ENCODE measurements at places on chromosomes 6 and 20.

DNA sequence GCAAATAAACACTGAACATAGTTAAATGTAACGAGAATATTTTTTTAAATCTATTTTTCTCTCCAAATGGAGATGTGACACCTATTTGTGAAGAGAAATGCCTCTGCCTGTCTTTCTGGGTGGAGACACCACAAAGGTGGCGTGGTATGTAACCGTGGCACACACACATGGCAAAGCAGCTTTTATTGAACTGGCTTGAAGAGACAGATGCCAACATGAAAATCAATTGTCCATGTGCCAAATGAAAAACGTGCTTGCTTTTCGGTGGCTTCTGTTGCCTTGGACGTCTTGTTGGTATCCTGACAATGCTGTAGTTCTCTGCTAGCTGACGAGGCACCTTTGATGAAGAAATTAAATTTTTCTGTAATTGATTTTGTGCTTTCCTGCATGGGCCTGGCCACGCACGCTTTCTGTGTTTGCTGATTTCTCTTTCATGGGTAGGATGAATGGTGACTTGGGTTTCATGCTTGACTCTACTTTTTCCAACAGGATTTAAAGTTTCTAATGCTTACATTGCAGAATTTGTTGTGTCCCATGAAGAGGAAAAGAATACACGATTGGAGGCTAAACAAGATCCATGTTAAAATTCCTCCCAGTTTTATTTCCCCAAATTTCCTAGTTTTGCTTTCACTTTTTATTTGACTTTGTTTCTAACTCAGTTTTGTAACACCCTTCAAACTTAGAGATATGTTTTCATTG, 202.6 kb downstream of the TMEM242 start:
- DNase-seq = no peak

- DNase-seq = no peak
Observed at GRCh38 chr6:145865595-145865994, 51.0 kb upstream of the FBXO30 start.

DNA sequence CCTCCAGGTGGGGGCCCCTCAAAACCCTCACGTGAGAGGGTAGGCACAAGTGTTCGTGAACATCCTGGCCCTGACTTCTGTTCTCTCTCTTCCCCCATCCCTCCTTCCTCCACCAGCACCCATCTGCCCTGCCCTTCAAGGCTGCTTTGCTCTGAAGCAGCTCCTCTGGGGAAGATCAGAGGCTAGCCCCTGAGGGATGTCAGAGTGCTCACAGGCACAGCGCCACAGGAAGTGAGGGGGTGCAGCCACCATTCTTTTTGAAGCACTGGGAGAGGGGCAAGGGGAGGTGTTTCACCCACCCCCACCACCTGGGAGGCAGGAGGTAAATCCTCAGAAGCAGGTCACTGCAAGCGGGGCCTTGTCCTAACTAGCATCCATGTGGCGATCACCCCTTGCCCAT, 11.4 kb downstream of the MOCS1 start:
- no peak for DNase-seq

- no peak for DNase-seq
Observed at GRCh38 chr6:84773431-84774156, 9.2 kb upstream of the TBX18 start.

DNA sequence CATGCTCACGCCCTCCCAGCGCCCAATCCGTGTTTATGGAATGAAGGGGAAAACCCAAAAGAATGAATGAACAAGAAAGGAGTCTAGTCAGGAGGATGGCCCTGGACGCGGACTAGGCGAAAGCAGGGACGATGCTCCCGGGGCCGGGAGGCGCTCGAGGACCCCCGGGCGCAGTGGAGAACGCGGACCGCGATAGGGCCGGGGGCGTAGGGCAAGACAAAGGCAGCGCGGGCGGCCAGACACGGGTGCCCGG, 758 bp downstream of the GCLC start:
- no peak for DNase-seq

- DNase-seq = no peak
Observed at GRCh38 chr6:71114986-71115385, 158.1 kb upstream of the B3GAT2 start.

GRCh38 chr20:46203510-46203837, 85.4 kb downstream of the CD40 start:
- no peak for DNase-seq

DNA sequence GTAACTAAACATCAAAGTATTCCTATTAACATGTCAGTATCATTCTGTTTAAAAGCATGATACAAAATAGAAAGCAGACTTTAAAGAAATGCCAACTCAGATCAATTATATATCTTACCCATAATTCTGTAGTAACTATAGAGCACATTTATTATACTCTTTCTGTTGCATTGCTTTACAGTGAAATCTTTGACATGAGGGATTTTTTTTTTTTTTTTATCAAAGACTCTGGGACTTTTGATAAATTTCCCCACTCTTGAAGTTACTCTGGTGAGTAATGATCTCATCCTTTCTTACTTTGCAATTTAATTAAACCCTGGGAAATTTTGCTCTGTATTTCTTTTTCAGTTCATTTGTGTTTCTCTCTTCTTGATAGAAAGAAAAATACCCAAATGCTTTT, 17.4 kb downstream of the ADGRF4 start:
- DNase-seq = no peak

GRCh38 chr6:37490536-37491170, 9.0 kb downstream of the CCDC167 start:
- DNase-seq = no peak

- DNase-seq = no peak
Observed at GRCh38 chr6:31697555-31697954, 5.6 kb downstream of the ABHD16A start.

- DNase-seq = no peak
Observed at GRCh38 chr6:27829453-27830211, 82.6 kb downstream of the OR2B2 start.

DNA sequence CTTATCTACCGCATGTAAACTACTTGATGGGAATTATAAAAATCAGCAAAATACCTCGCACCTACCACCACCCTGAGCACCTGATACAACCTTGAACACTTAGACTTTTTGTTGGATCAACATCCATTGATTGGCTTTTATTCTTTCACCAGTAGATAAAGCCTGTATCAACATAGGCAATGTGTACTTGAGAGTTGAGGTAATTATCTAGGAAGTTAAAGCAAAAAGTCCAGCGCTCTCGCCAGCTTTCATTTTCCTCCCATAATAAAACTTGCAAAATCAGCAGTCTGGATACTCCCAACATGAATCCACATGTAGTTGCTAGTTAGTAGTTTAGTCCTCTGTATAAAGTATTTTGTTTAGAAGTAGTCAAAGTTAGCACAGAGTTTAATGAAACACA, 132.0 kb upstream of the PRDM1 start:
- no peak for DNase-seq

DNA sequence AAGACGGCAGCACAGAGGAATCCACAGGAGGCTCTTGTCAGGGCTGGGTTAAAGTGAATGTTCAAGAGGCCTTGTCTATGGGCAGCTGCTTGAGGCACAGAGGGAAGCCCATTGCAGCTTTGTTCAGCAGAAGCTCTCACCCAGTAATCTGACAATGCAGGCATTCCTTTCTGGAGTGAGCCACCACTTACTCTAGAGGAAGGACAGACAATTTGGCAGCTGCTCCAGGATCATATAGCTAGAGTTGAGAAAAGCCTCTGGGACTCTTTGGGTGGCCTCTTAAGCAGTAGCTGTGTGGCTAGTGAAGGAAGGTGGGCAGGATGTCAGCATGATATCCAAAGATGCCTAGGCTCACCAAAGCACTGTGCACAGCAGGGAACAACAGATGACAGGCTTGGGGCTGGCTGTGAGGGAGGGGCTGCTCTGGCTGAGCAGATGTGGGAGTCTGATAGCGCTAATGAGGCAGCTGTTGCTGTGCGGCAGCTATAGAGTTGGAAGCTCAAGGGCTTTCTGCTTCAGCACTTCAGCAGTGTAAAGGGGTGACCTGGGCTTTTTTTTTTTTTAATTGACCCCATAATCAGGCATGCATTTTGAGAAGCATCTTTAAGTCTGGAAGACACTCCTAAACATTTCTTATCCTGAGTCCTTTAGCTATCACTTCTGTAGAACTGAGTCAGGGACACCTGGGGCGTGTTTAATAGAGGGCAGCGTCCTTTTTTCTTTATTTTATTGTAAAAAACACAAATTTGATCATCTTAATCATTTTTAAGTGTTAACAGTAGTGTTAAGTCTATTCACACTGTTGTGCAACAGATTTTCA, 27.2 kb downstream of the CMTR1 start:
- DNase-seq = no peak

DNA sequence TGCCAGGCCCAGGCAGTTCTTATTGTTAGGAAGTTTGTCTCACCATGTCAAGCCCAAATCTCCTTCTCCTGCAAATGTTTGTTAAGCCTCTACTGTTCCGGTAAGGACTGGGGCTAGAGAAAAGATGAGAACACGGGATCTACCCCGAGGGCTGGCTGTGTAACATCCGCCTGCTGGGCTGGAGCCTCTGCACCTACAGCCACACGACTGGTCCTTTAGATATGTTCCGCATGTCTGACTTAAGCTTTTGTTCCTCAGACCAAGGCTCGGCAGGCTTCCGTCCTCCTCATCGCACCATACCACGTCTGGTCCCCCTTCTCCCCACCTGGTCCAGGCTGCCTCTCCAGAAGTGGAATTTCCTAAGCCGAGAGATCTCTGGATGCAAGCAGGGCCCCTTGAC, 2.6 kb downstream of the GHRH start:
- no peak for DNase-seq

DNA sequence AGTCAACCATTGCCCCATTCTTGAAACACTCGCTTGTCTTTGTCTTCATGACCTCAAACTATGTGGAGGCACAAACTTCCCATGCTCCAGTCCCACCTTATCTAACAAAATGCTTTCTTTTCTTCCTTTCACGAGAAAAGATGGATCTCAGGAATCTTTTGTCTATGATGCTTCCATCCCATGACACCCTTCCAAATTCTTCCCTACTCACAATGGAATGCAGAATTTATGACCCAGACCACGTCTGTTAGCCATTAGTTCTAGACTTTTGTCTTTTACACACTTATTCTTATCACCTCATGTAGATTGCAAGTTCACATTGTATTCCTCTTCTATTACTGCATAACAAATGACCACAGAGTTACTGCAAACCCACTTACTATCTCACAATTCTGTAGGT, 24.2 kb upstream of the LAMP5 start:
- DNase-seq = no peak

GRCh38 chr6:28747631-28748157, 176.1 kb downstream of the TRIM27 start:
- DNase-seq = no peak

DNA sequence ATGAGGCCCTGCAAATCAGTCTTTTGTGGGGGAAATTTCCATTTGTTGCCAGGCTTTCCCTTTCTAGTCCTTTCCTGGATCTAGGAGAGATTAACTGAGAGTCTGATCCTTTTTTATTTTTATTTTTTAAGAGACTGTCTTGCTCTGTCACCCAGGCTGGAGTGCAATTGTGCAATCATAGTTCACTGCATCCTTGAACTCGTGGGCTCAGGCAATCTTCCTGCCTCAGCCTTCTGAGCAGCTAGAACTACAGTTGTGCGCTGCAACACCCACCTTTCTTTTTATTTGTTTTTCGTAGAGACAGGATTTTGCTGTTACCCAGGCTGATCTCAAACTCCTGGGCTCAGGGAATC, 22.9 kb downstream of the OR2B2 start:
- no peak for DNase-seq

- DNase-seq = no peak
Observed at GRCh38 chr6:25558155-25558817, 93.7 kb upstream of the SCGN start.

- DNase-seq = no peak
Observed at GRCh38 chr6:168071620-168072019, 7.4 kb downstream of the FRMD1 start.

GRCh38 chr6:160810238-160810637, 108.2 kb downstream of the PLG start:
- DNase-seq = no peak

GRCh38 chr6:39684790-39685488, 40.3 kb downstream of the KIF6 start:
- no peak for DNase-seq

- no peak for DNase-seq
Observed at GRCh38 chr6:42961020-42961470, 491 bp downstream of the GNMT start.

DNA sequence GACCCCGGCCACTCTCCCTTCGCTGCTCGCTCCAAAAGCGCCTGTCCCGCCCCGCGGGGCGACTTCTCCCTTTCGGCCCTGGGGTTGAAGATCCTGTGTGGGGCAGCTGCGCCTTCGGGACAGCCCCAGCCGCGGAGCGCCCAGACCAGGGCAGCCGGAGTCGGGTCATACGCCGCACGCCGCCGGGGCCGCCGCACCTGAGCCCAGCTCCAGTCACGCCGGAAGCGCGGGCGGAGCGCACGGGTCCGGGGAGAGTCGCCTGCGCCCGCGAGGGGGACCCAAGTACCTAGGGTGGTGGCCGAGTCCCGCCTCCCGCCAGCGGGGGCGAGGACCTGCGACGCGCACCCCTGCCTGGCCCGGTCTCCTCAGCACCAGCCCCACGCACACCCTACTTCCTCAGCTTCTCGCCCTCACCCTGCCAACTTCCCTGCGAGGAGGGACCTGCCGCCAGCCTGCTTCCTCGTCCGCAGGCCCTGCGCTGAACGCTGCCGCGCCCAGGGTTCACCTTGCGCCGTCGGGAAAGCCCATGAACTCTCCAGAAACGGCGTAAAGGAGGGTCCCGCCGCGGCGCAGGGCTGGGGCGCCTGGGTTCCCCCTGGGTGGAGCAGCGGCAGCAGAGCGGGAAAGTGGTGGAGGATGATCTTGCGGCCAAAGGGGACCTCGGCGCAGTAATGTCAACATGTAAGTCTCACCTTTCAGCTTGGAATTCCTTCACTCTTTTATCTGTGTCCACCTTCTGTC, at the start of gene ADGRG6:
Gene ADGRG6, plus strand, starts transcription at position 357 of the 741 bp plus-strand sequence. Its CDS starts 323 bp downstream, at position 680.
- peak; percentile 12 for DNase-seq

DNA sequence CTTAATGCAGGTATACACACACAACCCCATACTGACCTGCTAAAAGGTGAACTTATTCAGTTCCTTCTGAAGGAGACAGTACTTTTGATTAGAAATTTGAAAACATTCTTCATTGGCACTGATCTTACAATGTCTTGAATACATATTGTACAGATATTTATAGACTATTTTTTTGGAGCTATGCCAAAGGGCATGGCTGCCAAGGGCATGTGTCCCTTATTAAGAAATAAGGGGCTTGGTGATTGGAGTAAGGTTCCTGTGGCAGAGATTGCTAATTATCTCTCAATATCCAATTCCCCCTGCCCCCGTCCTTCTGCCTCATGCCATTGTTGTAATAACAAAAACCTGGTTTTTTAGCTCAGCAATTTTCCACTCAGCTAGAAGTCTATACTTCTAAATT, 355.9 kb downstream of the FARS2 start:
- DNase-seq = no peak

DNA sequence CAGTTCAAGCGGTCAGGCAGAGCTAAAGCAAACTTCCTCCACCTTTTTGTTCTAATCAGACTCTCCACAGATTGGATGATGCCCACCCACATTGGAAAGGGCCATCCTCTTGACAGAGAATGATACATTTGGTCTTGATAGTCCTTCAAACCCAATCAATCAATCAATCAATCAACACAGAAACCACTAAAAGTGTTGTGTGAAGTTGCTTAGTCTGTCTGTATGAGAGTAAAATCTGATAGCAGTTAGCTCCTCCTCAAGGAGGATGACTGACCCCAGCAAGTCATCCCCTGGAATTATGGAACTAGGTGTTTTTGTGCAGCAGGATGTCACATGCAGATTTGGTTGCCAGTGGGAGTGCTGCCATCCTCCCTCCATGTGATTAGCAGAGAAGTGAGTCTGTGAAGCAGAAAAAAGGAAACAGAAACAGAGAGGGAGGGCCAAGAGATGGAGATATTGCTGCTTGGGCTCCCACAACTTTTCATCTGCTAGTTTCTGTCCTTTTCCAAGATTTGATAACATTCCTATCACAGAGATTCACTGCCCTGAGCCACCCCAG, 32.0 kb upstream of the SSTR4 start:
- DNase-seq = no peak

- DNase-seq = no peak
Observed at GRCh38 chr20:44908987-44909871, 631 bp upstream of the PABPC1L start.

Measured in stimulated activated CD4-positive, alpha-beta T cell treated with anti-CD3 and anti-CD28 coated beads, Interleukin-12 subunit alpha, Interleukin-12 subunit beta, amount 100 ng/mL, for 24 hours (primary cell).